Amygdala (tissue), 56 donors: ENCODE measurements at places on chromosomes 6 and 20.

DNA sequence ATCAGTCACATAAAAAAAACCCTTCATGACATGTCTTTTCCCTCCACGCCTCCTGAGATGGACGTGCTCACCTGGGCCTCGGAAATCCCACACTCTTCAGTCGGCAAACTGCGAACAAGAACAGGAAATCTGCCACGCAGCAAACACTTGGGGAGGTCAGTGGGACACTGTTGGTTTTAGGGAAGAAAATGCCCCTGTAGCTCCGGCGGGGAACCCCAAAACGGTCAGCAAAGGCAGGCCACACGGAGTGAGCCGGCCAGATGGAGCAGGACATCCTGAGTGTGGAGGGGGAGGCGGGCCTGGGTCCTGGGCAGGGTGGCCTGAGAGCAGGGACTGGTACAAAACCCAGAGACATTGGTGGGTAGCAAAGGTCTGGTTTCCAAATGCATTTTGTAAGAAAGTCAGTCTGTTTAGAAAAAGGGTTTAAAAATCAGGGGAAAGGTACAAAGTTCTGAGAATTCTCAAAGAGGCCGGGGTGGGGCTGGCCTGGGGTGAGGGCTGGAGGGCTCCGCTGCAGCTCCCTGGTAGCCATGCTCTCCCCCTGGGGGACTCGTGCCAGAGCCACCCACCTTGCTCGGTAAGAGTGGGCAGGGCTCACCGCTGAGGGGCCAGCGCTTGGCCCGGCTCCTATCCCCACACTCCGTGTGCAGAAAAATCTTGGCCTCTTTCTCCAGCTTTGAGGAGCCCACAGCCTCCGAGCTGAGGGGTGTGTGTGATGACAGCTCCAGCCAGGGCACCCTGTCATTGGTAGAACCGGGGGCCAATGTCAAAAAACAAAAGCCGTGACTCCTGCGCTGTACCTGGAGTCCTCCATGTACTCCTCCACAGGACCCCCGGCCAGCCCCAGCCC lies 5.2 kb downstream of the SLC2A4RG start:
- no peak for DNase-seq

DNA sequence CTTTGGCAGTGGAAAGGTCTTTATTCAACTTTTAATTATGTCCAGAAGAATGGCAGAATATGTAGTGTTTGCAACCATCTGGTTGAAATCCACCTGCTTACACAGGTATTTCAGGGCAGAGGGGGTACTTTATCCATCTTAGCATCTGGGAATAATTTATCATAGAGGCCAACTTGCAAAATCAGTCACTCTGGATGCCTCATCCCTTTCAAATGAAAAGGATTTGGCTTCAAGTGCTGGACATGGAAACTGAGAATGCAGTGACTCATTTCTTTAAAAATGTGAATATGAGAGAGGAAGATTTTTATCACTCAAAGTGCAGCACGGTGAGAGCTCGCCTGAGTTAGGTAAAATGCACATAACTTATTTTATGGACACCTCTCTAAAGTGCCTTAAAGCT lies 758.3 kb downstream of the KIF16B start:
- no peak for DNase-seq

- no peak for DNase-seq
Measured at GRCh38 chr6:55512904-55513303, 66.1 kb downstream of the HMGCLL1 start.

- DNase-seq: no peak
Measured at GRCh38 chr6:90249458-90249857, 47.2 kb downstream of the BACH2 start.

- DNase-seq: no peak
Measured at GRCh38 chr6:52014391-52014790, 73.0 kb downstream of the PKHD1 start.

DNA sequence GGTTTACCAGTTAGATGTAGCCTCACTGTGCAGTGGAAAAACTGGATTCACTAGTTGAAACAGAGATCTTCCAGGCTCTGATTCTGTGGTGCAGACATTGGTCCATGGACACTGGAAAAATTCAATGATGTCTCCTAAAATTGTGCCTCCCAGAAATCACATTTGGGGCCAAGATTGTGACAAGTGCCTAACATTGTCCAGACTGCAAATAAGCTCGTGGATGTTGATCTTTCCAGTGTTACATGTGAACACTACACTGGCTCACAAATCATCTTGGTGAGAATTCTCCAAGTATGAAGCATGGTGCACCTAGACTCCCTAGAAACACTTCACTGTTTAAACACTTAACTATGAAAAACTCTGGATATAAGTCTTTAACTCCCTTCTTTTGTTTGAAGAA lies 140.4 kb downstream of the HAO1 start:
- no peak for DNase-seq

- peak; percentile 26 for DNase-seq
Measured at GRCh38 chr6:28586962-28587745, 61.5 kb downstream of the GPX5 start.

- no peak for DNase-seq
Measured at GRCh38 chr6:26553635-26554446, 15.7 kb downstream of the HMGN4 start.

DNA sequence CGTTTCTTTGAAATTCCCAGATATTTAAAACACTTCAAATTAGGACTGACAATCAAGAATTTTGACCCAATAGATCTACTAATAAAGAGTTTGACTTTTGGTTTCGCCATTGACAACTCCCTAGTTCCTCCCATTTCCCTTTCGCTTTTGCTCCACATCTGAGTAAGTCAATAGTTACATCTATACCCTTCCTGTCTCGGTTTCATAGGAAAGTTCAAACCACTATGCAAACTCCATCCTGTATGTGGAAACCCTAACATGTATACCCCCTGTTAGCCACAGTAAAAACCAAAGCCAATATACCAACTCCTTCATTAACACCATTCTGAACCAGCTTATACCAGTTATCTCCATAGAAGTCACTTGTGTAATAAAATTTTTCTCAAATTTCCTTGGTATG lies 311.1 kb downstream of the MMUT start:
- DNase-seq: no peak

GRCh38 chr6:1641343-1641885 lies 31.7 kb downstream of the FOXC1 start:
- no peak for DNase-seq

- no peak for DNase-seq
Measured at GRCh38 chr20:24629668-24630067, 160.2 kb downstream of the SYNDIG1 start.

GRCh38 chr6:24659561-24659960 lies 7.1 kb downstream of the TDP2 start:
- DNase-seq: no peak

- no peak for DNase-seq
Measured at GRCh38 chr6:130680116-130680515, 147.1 kb upstream of the SMLR1 start.

- no peak for DNase-seq
Measured at GRCh38 chr6:106257195-106257594, 68.4 kb downstream of the ATG5 start.

GRCh38 chr6:148907573-148907972 lies 160.7 kb downstream of the UST start:
- no peak for DNase-seq

- no peak for DNase-seq
Measured at GRCh38 chr20:44349349-44349748, 6.2 kb upstream of the HNF4A start.

DNA sequence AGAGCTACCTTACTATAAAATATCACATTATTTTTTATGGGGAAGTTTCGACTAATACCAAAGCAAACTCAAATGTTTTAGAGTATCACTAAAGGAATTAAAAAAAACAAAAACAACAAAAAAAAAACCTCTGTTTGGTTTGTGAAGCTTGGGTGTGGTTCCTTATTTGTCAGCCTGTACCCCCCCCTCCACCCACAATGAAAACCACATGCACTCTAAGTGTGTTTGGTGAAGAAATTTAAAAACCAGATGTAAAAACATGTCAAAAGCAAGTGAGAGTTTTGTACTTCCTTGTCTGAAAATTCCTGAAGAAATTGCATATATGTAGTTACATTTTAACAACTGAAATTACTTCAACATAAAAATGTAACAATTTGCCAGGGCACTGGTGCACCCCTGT lies 3.1 kb downstream of the STK38 start:
- DNase-seq: no peak

- no peak for DNase-seq
Measured at GRCh38 chr6:40258531-40258930, 324.3 kb upstream of the MOCS1 start.

GRCh38 chr6:110981202-110981600 lies 637 bp upstream of the RPF2 start:
- no peak for DNase-seq

DNA sequence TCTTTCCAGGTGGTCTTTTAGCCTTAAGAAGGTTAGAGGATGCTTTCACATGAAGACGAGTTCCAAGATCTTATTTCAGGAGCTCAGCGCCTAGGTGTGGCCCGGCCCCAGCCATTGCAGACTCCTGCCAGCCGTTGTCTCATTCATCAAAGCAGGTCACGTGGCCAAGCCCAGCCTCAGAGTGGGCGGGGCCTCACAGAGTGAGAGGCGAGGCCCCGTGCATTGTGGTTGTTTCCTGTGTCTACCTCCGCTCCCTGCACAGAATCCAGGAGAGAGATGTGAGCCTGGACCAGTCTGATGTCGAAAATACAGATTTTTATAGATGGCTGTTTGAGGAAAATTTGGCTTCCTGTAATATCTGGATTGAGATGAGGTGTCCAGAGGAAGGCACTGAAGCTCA lies 49.2 kb upstream of the CST5 start:
- no peak for DNase-seq

GRCh38 chr6:111731456-111732195 lies 125.9 kb upstream of the TRAF3IP2 start:
- DNase-seq: no peak

- no peak for DNase-seq
Measured at GRCh38 chr20:1184260-1184637, 532 bp downstream of the TMEM74B start.

GRCh38 chr6:169038691-169039090 lies 215.0 kb downstream of the THBS2 start:
- DNase-seq: no peak

GRCh38 chr6:150627585-150628025 lies 27.9 kb downstream of the PLEKHG1 start:
- DNase-seq: no peak

- DNase-seq: no peak
Measured at GRCh38 chr6:141261672-141262060, 871.1 kb upstream of the GJE1 start.
